ENCODE measurements at places on chromosomes 5 and 9.

DNA sequence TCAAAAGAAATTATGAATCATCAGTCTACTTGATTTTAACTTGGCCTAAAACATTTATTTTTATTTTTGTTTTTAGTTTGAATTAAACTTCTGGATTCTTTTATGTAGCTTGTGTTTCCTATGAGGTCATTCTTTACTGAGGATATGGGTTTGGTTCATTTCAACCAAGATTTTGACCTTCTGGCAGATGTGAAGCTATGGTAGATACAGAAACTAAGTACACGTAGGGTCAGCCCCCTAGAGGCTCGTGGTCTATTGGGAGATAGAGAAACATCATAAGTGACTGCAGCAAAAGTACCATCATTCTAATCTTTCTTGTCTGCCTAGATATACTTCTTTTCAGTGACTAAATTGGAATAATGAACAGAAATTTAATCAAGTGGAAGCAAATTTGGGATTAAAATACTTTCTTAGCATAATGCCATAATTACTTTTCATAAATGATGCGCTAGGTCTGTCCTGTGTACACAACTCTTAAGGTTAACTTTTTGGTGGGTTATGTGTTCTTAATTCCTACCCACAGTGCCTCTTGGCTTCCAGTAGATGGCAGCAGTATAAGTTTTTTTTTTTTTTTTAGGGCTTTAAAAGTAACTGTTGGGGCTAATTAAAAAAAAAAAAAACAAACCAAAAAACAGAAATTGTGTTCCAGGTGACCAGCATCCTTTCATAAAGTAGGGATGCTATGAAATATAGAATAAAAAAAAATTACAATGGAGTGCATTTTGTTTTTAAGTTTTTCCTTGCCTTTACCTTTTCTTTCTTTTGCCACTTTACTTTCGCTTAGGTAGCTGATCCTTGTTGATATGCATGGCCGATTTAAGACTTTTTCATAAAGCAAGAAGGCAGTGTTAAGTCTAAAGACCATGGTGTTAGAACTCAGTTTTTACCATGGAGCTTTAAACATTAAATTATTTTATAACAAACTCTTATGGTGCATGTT, 49.9 kb downstream of the LRRTM2 start:
- no peak for DNase-seq

GRCh38 chr9:136950656-136951276, 1.3 kb upstream of the LCN12 start:
- DNase-seq, result no peak

DNA sequence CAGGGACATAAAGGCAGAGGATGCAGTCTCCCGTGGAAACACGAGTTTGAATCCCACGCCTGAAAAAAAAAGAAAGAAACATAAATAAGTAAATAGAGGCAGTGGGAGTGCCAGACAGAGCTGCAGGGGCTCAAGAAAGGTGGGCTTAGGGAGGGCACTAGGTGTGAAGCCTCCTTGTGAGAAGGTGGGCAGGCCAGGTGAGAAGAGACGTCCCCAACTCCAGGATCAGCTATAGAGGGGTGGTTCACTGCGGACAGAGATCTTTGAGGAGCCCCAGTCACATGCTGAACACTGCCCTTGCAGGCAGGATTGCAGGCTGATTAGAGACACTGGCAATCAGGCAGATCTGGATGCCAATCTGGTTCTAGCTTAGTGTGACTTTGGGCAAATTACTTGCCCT, 172.1 kb downstream of the RGS3 start:
- DNase-seq, result no peak

GRCh38 chr5:3225201-3225960, 370.3 kb upstream of the IRX1 start:
- DNase-seq, result no peak

- no peak for DNase-seq
Measured at GRCh38 chr5:138287246-138287645, 12.8 kb upstream of the GFRA3 start.

- no peak for DNase-seq
Measured at GRCh38 chr9:4937446-4937845, 47.6 kb upstream of the JAK2 start.

DNA sequence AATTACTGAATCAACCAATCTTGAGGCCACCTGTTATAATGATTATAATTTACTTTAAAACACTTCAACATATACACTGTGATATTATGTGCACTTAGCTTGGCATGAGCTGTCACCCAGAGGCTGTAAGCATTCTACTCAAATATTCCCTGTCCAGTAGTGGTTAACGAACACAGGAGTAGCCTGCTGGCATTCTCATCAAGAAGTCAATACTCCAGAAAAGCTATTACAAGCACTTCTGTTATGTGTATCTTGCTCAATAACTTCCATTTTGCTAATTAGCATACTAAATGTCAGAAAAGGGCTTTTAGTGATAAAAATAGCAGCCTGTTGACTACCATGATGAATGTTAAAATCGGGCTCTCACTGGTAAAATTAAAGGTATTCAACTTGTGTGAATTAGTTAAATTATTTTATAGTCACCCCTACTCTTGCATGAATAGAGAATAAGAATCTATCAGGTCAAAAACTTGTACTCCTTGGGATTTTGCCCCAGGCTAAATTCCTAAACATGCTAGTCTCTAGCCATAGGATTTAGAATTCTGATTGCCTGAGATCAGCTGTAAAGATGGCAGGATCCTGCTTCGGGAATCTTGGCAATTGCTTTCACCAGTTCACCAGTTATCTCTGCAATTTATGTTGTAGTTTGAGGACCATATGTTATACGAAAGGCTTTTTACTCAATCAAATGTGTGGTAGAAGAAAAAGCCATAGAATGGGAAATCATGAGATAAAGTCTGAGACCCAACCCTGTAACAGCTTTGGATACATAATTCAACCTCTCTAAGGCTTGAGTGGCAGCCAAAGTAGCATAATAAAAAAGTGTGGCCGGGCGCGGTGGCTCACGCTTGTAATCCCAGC, 43.4 kb upstream of the PAM start:
- no peak for DNase-seq

GRCh38 chr5:17802256-17802655, 168.0 kb downstream of the TAF11L14 start:
- DNase-seq, result no peak

DNA sequence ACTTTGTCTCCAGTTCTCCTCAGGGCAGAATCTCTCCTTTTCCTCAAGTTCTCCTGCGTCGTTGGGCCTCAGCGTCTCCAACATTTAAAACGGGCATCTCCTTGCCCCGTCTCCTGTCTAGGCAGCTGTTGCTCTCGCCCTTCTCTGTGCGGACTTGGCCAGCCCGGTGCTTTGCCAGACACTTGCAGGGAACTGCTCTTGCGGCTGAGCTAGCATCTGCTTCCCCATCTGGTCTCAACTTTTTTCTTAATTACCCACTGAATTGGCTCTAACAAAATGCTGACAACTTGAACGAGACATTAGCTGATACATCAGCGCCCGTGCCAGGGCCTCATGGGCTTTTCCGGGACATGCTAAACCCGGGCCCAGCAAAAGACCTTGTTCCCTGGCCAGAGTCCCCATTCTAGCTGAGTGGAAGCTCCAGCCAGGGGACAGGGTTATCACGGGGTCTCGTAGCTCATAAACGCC, 25.1 kb downstream of the ZNF618 start:
- no peak for DNase-seq

DNA sequence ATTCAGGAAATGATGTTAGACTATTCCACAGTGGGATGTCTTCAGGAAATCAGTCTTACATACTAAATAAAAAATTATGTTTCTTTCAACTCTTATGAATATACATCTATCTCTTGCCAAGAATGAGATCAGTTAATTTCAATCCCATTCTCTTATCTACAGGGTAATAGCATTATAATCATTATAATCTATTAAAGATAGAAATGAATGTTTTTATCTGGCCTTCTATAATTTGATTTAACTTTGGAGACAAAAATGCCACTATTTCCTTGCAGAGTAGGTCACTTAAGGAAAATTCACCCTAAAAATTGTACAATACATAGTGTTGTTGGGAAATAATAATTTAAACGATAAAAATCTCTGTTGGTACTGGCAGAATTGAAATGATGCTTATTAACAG, 96.4 kb downstream of the HOMER1 start:
- DNase-seq, result no peak

DNA sequence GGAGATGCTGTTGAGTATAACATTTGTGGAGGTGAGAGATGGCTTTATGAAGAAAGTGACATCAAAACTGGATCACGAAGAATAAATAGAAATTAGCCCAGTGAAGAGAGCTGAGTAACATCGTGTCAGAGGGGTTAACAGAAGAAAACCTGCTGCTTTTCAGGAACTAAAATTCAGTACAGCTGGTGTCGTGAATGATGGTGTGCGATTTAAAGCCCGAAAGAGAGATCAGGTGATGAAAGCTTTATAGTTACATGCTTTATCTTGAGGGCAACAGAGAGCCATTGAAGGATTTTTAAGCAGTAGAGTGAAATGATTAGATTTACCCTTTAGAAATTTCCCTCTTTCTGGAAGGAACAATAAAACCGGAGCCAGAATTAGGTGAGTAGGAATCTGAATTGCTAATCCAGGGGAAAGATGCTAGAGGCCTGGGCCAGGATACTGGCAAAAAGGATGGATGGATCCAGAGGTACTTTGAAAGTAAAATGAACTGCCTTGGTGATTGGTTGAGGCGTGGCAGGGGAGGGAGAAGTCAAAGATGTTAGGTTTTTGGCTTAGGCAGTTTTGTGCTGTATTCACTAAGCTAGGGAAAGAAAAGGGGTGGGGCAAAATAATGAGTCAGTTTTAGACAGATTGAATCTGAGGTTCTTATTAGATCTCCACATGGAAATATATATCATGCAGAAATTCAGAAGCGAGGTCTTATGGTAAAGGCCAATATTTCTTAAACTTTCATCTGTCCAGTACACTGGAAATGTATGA, 3.4 kb downstream of the LRRC70 start:
- DNase-seq, result no peak

DNA sequence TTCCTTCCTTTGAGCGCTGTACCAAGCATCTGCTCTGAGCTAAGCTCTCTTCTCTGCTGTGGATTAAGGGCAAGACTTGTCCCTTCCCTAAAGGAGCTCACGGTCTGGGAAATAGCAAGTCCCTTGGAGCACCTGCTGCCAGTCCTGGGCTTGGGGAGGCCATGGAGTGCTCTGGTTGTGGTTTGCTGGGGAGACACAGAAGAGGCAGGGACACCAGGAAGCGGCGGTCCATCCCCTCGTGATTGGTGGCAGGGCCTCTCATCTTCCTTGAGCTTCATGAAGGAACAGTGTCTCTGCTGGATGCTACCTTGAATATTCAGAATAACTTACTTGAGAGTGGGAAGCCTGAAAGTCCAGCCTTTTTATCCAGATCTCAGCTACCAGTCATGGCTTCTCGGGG, 35.3 kb downstream of the COL5A1 start:
- DNase-seq, result no peak

DNA sequence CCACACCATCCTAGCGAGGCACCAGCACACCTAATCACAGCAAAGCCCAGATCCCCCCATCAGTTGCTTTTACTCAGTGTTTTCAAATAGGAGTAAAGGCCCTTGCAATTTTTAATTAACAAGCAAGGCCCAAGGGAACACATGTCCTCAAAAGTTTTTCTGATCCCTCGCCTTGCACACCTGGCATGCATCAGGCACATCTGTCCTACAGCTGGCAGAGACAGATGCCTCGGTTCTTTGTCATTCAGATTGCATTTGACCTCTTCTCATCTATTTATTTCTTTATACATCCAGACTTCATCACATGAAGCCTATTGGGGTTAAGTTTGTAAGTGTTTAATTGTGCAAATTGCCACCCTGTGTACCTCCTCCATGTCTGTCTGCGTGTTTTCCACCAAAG, 241.4 kb downstream of the MARCHF11 start:
- DNase-seq, result no peak

- no peak for DNase-seq
Measured at GRCh38 chr5:39775086-39775796, 350.5 kb upstream of the DAB2 start.

DNA sequence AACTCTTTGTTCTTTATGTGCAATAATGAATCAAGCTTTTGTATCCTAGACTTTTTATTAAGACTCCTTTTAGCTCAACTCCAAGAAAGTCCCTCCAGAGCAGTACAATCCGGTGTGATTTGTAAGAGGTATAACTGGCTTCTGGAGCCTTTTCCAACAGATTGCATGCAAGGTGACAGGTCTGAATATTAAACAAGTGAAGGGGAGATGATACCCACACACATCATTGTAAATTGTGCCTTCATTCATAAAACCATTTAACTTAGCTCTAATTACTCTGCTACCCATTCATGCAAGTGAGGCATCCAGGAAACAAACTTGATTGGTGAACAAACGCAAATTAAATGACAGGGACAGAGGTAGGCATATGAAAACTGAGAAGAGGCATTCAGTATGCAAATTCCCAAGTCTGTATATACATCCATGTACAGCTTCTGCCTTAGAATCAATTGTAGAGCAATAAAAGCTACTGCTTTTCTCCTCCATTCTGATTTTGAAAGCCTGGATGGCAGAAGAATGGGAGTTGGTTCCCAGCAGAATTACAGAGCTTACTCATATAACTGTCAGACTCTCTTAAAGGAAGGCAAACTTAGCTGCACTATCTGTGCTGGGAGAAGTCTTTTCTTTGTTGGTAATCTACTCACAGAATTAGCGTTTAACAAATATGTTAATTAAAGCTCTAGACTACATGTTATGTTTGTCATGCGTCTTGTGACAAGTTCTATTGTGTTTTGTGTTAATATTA, 261.0 kb upstream of the CDH6 start:
- DNase-seq, result no peak

DNA sequence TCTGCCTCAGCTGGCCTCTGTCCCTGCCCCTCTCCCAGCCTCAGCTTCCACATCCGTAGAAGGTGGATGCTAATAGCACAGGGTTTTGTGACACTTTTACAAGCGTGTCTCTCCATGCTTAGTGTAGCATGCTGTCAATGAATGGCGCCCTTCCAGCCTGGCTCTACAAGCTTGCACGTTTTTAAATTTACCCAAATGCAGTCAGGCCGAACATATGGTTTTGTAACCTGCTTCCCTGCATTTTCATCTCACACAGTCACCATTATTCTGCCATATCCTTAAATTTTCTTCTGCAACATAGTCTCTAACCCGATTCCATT, 28.8 kb downstream of the FAM163B start:
- no peak for DNase-seq

- no peak for DNase-seq
Measured at GRCh38 chr9:109162677-109163076, 4.4 kb downstream of the FRRS1L start.

DNA sequence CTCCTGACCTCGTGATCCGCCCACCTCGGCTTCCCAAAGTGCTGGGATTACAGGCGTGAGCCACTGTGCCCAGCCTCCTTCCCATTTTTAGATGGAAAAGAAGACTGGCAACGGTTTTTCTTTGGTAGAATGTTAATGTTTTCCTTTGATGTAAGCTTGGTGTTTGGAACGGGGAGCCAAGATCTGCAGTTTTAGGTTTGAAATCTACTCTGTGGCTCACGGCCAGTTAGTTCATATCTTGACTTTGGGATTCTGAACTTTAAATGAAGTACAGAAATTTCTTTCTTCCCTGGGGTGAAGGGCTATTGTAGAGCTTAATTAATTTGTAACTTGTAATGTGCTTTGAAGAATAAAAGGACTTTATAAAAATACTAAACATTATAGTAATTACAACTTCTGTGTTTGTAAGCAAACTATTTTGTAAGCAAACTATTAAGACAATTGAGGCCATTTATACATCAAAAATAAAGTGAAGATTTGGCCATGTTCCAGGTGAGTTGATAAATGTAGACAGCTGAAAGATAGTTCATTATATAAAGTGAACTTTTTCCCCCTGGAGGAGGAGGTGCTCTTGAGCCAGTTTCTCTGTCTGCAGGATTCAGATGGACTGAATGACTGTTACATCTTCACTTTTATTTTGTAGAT, 117.1 kb upstream of the TUT7 start:
- no peak for DNase-seq

GRCh38 chr9:92989561-92989960, 42.2 kb downstream of the FGD3 start:
- DNase-seq, result no peak

GRCh38 chr9:133538851-133539833, 4.6 kb downstream of the ADAMTSL2 start:
- no peak for DNase-seq

Data from NCI-H187 (cell line).